ENCODE measurements at places on chromosomes 5 and 9. TPM values are rescaled to one million over a fixed set of nuclear protein-coding genes. Genes with fewer than 3 reads are reported as not detected.

DNA sequence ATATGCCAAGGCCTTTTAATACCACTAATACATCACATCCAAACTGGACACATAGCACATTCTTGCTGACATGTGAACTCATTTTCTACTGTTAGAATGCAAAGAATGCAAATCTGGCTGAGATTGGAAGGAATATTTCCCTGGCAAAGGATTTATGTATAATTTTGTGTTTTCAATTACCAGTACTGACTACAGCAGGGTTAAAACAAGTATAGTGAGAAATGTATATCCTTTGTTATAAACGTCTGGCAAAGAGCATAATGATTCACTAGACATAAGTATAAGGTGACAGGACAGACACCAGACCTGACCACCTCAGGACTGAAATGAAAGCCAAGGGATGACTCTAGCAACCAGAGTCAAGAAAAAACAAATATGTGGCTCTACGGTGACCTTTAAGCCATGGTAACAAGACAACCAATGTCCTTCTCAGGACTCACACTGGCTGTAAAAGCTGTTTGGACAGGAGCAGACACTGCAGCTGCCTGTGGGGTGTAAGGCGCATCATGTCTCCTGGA is 95.0 kb downstream of the MRPS27 start:
- DNase-seq: no peak
- no peak overlapping the region for H3K4me3 ChIP-seq
- H3K4me1 ChIP-seq: no peaks in the 10 kb centered on the region
- H3K36me3 ChIP-seq: peaks cover 11% of the 10 kb centered on the region
- no peak overlapping the region for H3K27ac ChIP-seq

DNA sequence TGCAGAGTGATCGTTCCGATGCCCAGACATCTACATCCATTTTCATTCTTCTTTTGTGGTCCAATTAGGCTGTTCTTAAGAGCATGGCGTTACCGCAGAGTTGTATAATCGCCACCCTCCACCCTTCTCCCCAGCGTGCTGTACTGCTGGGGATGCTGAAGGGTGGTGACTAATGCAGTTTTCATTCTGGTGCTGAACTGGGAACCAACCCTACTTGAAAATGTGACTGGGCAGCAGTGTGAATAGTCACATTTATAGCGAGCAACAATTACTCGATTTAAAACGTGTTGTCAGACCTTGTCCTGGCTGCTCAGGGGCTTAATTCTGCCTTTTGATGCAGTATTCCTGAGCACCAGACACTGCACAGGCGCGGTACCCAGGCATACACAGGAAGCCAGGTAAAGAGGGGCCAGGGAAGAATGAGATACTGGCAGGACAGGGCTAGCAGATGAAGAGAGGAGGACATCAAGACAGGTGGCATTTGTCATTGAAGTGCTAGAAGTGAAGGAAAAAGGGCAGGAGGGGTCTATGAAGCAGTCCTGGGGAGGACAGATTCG is 719 bp upstream of the ISCA1 start:
- no peaks in the 10 kb centered on the region for H3K27me3 ChIP-seq
- DNase-seq: no peak
- H3K4me1 ChIP-seq: peaks cover 11% of the 10 kb centered on the region

The THBS4 gene
- total RNA-seq: not detected

GRCh38 chr5:170166101-170166500 is 60.4 kb downstream of the FOXI1 start:
- H3K27me3 ChIP-seq: no peaks in the 10 kb centered on the region
- no peak overlapping the region for H3K4me3 ChIP-seq
- no peak overlapping the region for H3K27ac ChIP-seq

The C5orf58 gene
- not detected for total RNA-seq

GRCh38 chr9:118785456-118785855 is 583.8 kb downstream of the BRINP1 start:
- no peaks in the 10 kb centered on the region for H3K27me3 ChIP-seq
- no peaks in the 10 kb centered on the region for H3K4me1 ChIP-seq
- H3K36me3 ChIP-seq: no peaks in the 10 kb centered on the region
- no peak for DNase-seq
- H3K4me3 ChIP-seq: no peak overlapping the region

DNA sequence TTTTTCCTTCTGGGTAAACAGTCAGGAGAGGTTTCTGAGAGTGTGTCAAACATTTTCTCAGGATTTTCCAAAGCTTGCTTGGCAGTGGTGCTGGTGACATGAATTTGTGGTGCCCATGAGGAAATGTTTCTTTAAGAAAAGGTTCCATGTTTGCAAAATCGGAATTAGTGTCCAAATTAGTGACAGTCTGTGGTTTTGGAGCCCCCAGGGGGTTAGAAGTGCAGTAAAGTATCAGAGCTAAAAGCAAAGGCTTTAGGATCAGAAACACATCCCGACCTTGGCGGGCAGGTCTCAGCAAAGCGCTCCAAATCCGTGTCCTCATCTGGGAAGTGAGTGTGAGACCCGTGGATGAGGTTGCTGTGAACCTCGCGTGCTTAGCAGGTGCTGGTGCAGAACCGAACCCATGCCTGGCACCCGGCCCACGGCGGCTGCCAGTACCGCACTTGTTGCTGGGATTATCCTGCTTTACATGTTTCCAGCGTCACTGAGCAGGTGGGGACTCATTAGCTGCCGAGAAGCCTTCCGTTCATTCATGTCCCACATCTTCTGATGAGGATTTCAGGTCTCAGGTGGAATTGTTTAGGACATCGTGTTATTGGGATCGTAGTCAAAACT is 70.8 kb upstream of the COL5A1 start:
- no peak overlapping the region for H3K27ac ChIP-seq
- no peaks in the 10 kb centered on the region for H3K4me1 ChIP-seq
- no peaks in the 10 kb centered on the region for H3K27me3 ChIP-seq
- DNase-seq: no peak

The ALDH7A1 gene
- 103 TPM for total RNA-seq

GRCh38 chr9:93380410-93381060 is 71.0 kb upstream of the FAM120A start:
- no peak for DNase-seq
- H3K27me3 ChIP-seq: peaks cover 10% of the 10 kb centered on the region
- no peaks in the 10 kb centered on the region for H3K4me1 ChIP-seq
- H3K4me3 ChIP-seq: no peak overlapping the region
- H3K36me3 ChIP-seq: no peaks in the 10 kb centered on the region

- H3K27ac ChIP-seq: no peak overlapping the region
- H3K36me3 ChIP-seq: no peaks in the 10 kb centered on the region
- no peak overlapping the region for H3K4me3 ChIP-seq
- no peak for DNase-seq
Observed at GRCh38 chr5:137572042-137572695, 73.0 kb upstream of the SPOCK1 start.

The PDGFRB gene
- 1.0 TPM for total RNA-seq

GRCh38 chr5:68126886-68127285 is 88.7 kb upstream of the PIK3R1 start:
- H3K4me1 ChIP-seq: no peaks in the 10 kb centered on the region
- H3K27me3 ChIP-seq: peaks cover 7% of the 10 kb centered on the region
- H3K36me3 ChIP-seq: no peaks in the 10 kb centered on the region
- no peak overlapping the region for H3K4me3 ChIP-seq

GRCh38 chr5:32261198-32261597 is 51.5 kb downstream of the MTMR12 start:
- DNase-seq: no peak
- peaks cover 3% of the 10 kb centered on the region for H3K4me1 ChIP-seq

- peak; percentile 84 for DNase-seq
- peaks cover 6% of the 10 kb centered on the region for H3K4me1 ChIP-seq
- peak overlapping the region; percentile 55 for H3K4me3 ChIP-seq
- H3K27me3 ChIP-seq: peaks cover 14% of the 10 kb centered on the region
Observed at GRCh38 chr9:127224883-127225739, 39.5 kb upstream of the GARNL3 start.

DNA sequence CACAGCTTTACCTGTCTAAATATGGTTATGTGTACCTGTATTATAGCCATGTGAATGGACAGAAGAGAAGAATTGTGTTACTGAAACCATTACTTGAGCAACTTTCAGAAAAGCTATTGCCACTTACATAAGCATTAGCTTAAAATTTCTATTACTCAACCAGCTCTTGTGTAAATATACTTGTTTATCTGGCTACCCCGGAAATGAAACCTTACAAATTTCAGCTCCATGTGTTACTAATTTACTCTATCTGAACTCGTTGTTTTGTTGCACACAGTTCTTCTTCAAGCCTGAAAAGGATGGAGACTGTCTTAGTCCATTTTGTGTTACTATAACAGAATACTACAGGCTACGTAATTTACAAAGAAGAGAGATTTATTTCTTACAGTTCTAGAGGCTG is 22.5 kb upstream of the ADAMTSL1 start:
- H3K4me3 ChIP-seq: no peak overlapping the region
- no peaks in the 10 kb centered on the region for H3K36me3 ChIP-seq
- no peak for DNase-seq
- H3K4me1 ChIP-seq: no peaks in the 10 kb centered on the region

DNA sequence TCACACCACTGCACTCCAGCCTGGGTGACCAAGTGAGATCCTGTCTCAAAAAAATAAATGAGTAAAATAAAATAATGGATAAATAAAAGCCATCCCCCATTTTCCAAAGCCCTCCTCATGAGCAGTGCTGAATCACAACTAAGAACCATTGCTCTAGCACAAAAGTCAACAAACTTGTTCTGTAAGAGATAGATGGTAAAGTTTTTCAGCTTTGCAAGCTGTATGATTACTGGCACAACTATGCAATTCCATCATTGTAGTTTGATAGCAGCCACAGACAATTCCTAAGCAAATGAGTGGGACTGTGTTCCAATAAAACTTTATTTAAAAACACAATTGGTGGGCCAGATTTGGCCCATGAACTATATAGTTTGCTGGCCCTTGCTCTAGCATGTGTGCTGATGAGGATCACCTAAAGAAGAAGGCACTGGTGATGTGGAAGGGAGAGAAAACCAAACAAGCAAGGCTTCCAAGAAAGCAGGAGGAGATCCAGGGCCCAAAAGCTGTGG is 64.6 kb downstream of the NEURL1B start:
- H3K27ac ChIP-seq: no peak overlapping the region
- H3K4me3 ChIP-seq: no peak overlapping the region
- H3K36me3 ChIP-seq: no peaks in the 10 kb centered on the region

The LCP2 gene
- total RNA-seq: not detected

GRCh38 chr5:31332160-31332559 is 138.7 kb downstream of the CDH6 start:
- no peaks in the 10 kb centered on the region for H3K27me3 ChIP-seq
- H3K4me3 ChIP-seq: no peak overlapping the region
- H3K27ac ChIP-seq: no peak overlapping the region
- H3K4me1 ChIP-seq: no peaks in the 10 kb centered on the region
- DNase-seq: no peak

The FOXD1 gene
- total RNA-seq: 0.20 TPM

DNA sequence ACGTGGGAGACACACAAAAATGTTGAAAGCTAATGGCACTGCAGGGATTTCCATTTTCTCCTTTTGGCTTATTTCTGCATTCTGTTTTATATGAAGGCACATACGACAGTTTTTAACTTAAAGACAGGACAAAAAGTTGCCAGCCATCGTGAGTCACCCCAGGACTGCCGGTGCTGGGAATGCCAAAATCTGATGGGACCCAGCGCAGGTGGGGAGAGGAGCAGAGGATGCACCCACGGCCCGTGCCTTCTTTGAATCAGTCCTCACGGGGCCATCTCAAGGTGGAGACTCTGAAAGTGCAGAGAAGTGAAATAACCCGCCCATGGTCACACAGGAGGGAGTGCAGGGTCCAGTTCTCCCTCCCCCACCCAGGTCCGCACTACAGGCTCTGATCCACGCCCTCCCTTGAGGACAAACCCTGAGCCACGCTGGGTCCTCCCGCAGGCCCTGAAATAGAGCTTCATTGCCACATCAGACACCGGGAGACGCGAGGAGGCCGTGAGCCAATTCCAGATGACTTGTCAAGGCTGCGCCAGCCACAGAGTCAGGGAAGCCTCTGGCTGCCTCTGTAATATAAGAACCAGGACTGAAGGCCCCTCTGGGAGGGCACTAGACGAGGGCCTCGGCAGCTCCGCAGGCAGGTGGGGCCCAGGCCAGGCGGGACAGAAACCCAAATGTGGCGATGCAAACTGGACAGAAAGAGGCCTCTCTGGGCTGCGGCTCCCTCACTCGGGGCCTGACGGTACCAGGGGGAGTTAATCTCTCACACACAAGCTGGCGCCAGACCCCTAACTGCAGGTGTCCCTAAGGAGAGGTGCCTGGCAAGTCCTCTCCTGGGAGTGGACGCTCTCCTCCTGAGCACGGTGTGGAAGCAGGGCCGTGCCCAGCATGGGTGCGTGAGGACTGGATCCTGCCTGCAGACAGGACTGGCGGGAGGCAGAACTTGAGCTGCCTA is 22.9 kb downstream of the ADAMTS2 start:
- no peaks in the 10 kb centered on the region for H3K36me3 ChIP-seq
- H3K27me3 ChIP-seq: no peaks in the 10 kb centered on the region
- H3K27ac ChIP-seq: no peak overlapping the region
- H3K4me3 ChIP-seq: no peak overlapping the region
